Colonic mucosa (tissue), 4 donors: ENCODE measurements at places on chromosomes 7 and 10. TPM values are rescaled to one million over a fixed set of nuclear protein-coding genes. Genes with fewer than 3 reads are reported as not detected.

DNA sequence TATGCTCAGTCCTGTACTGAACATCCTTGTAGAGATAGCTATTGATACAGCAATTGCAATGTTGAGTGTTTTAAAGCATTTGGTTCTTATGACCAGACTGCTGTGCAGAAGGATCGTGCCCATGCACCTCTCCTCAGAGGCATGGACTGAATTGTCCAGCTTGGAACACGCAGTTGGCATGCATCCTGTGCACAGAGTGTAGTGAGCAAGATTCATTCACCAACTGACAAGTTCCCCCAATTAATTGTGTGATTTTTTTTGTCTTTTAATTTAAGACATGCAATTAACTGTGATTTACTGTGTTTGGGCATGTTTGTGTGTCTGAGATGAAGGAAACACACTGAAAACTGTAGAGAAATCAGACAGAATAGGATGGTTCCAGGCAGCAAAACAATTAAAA is 323.7 kb downstream of the CDK14 start:
- DNase-seq: no peak
- H3K27ac ChIP-seq: no peak overlapping the region
- no peaks in the 10 kb centered on the region for H3K36me3 ChIP-seq
- no peaks in the 10 kb centered on the region for H3K27me3 ChIP-seq
- H3K4me1 ChIP-seq: no peaks in the 10 kb centered on the region

GRCh38 chr7:4286351-4286750 is 395.7 kb upstream of the FOXK1 start:
- no peaks in the 10 kb centered on the region for H3K27me3 ChIP-seq
- no peaks in the 10 kb centered on the region for H3K4me1 ChIP-seq
- DNase-seq: no peak
- H3K4me3 ChIP-seq: no peak overlapping the region
- H3K36me3 ChIP-seq: no peaks in the 10 kb centered on the region

GRCh38 chr7:151104411-151105235 is 18.3 kb downstream of the AGAP3 start:
- DNase-seq: no peak
- H3K4me1 ChIP-seq: no peaks in the 10 kb centered on the region
- H3K27ac ChIP-seq: no peak overlapping the region

- no peaks in the 10 kb centered on the region for H3K27me3 ChIP-seq
- no peak overlapping the region for H3K27ac ChIP-seq
- DNase-seq: no peak
- H3K4me3 ChIP-seq: no peak overlapping the region
- H3K4me1 ChIP-seq: no peaks in the 10 kb centered on the region
- H3K36me3 ChIP-seq: no peaks in the 10 kb centered on the region
These were observed 44.0 kb downstream of the RTKN2 start for GRCh38 chr10:62224606-62225005.

WEE2 gene
- not detected for total RNA-seq

DNA sequence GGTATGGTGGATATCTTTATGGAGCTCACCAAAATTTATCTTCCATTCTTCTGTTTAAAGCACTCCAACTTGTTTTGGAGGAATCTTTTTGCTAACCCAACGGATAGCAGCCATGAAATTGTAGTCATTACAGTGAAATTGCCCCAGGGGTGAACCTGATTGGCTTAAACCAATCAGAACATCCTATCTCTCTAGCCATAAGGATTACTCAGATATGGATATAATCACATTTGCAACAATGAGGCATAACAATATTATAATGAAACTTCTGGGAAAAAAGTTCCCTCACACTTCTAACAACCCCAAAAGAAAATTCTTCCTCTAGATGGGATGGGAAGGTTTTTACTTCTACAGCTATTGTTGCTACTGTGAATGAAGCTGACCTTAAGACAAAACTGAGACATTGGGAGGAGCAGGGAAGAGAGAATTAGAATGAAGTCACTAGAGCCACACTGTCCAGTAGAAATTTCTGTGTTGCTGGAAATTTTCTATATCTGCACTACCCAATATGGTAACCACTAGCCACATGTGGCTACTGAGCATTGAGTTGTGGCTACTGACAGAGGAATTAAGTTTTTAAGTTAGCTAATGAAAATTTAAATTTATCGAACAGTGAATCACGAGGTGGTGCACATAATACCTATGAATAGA is 50.4 kb upstream of the ARHGAP21 start:
- H3K27me3 ChIP-seq: no peaks in the 10 kb centered on the region
- H3K4me3 ChIP-seq: no peak overlapping the region
- H3K4me1 ChIP-seq: no peaks in the 10 kb centered on the region
- DNase-seq: no peak
- H3K27ac ChIP-seq: no peak overlapping the region
- no peaks in the 10 kb centered on the region for H3K36me3 ChIP-seq

DNA sequence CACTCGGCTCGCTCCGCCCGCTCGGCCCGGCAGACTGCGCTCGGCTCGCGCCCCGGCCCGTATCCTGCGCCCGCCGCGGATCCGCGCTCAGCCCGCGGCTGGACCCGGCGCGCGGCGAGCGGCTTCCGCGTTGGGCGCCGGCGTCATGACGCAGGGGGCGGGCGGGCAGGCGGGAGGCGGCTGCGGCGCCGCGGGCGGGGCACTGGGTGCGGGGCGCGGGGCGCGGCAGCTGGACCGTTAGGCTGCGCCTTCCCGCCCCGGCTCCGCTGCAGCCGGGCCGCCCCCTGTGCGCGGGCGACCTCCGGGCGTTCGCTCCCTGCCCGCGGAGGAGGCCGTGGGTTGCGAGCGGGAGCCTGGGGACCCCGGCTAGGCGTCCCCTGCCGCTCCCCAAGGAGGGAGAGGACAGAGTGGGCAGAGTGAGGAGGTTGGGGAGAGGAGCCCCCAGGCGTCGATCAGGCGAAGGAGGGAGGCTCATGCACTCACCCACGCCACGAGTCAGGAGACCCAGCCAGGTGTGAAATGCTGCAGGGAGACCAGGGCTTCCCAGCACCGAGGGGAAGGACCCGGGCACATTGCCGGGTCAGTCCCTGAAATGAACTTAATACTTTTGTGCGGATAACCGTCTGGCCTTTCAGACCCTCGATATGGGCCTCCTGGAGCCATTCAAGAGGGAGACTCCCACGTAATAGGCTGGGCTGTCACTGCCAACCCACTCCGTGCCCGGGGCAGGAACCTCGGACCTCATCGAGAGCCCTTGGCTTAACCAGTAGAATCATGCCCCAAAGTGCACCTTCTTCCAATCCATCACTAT is at the start of gene PIP4K2A:
PIP4K2A (minus strand) TSS at position 100 of the 811 bp plus-strand sequence. CDS start 252 bp downstream, outside the sequence.
- H3K27me3 ChIP-seq: no peaks in the 10 kb centered on the region
- H3K36me3 ChIP-seq: no peaks in the 10 kb centered on the region

DNA sequence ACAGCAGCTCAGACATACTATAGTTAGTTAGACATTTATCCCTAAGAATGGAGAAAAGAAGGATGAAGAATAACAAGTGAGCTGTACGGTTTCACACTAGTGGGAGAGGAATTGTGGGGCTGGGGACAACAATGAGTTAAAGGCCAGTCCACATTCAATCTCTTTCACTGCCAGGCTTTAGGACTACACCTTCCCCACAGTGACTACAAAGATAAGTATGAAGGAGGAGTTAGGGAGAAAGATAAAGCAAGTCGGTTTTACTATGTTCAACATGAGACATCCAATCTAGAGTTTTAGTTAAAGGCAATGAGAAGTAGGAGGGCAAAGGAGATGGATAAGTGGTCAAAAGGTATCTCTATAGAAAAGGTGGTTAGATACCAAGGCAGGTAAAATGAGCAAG is 16.3 kb downstream of the ARHGAP12 start:
- no peaks in the 10 kb centered on the region for H3K36me3 ChIP-seq
- no peak for DNase-seq
- H3K4me1 ChIP-seq: no peaks in the 10 kb centered on the region
- H3K27me3 ChIP-seq: no peaks in the 10 kb centered on the region

DNA sequence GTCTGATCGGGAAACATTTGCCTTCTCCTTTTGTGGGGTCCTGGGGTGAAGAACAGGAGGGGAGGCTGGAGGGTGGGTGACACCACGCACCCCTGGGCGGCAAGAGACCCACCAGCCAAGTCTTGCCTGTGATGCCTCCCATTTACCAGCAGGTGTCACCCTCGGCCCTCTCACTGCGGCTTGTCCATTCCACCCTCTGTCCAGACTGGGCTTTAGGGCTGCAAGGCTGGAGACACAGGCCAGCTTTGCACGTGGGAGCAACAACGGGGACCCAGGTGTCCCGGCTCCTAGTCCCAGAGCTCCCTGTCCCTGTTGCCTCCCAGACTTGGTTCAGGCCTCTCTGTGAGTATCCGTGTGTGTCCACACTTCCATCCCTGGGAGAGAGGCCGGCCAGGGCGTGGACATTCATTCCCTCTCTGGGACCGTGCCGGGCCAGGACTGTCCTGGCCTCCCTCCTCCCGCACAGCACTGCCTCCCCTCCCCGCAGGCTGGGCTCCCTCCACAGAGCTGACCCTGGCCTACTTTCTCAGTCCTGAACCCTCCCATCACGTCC is 36.2 kb upstream of the GTF2IRD1 start:
- no peaks in the 10 kb centered on the region for H3K36me3 ChIP-seq
- H3K4me3 ChIP-seq: no peak overlapping the region
- no peak overlapping the region for H3K27ac ChIP-seq
- DNase-seq: peak; percentile 70
- no peaks in the 10 kb centered on the region for H3K27me3 ChIP-seq

- no peak for DNase-seq
- H3K27ac ChIP-seq: no peak overlapping the region
- H3K4me1 ChIP-seq: no peaks in the 10 kb centered on the region
These were observed 148.4 kb downstream of the KLF6 start for GRCh38 chr10:3636356-3637181.

GRCh38 chr10:18162021-18162627 is 21.9 kb downstream of the CACNB2 start:
- H3K27ac ChIP-seq: no peak overlapping the region
- no peaks in the 10 kb centered on the region for H3K4me1 ChIP-seq
- DNase-seq: no peak

RBM20 gene
- 0.80 TPM for total RNA-seq

DNA sequence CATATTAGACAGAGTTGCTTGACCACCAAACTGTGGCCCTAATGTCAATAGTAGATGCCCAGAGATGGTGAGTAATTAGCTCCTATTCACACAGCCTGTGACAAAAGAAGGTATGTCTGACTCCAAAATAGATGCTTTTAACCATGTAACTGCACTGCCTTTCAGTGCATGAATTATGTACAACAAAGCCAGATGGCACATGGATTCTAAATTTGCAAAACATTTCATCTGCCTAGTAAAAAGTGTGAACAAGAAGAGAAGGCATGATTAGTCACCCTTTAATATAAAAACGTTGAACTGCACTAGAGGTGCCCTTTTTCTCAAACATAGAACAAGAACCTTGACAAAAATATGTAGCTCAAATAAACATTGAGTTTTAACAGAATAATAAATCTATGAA is 35.5 kb upstream of the PTPRZ1 start:
- no peaks in the 10 kb centered on the region for H3K36me3 ChIP-seq
- H3K27ac ChIP-seq: no peak overlapping the region
- H3K27me3 ChIP-seq: no peaks in the 10 kb centered on the region
- no peak for DNase-seq
- no peaks in the 10 kb centered on the region for H3K4me1 ChIP-seq
- no peak overlapping the region for H3K4me3 ChIP-seq

TYSND1 gene
- 23.8 TPM for total RNA-seq

CDNF gene
- 1.4 TPM for total RNA-seq

MLLT10 gene
- total RNA-seq: 17.8 TPM

- peak within 1 kb of the TSS; percentile 2 for H3K4me3 ChIP-seq
- no peaks in the 10 kb centered on the region for H3K27me3 ChIP-seq
- H3K4me1 ChIP-seq: no peaks in the 10 kb centered on the region
These were observed at the start of gene DMBT1 for GRCh38 chr10:122560279-122560804. DMBT1 (plus strand) TSS chr10:122560754; CDS start chr10:122560771, 17 bp downstream.

- no peaks in the 10 kb centered on the region for H3K4me1 ChIP-seq
- no peak overlapping the region for H3K27ac ChIP-seq
- H3K36me3 ChIP-seq: no peaks in the 10 kb centered on the region
- DNase-seq: no peak
- H3K4me3 ChIP-seq: no peak overlapping the region
These were observed 282.8 kb downstream of the ARHGAP12 start for GRCh38 chr10:31645786-31646185.

DNA sequence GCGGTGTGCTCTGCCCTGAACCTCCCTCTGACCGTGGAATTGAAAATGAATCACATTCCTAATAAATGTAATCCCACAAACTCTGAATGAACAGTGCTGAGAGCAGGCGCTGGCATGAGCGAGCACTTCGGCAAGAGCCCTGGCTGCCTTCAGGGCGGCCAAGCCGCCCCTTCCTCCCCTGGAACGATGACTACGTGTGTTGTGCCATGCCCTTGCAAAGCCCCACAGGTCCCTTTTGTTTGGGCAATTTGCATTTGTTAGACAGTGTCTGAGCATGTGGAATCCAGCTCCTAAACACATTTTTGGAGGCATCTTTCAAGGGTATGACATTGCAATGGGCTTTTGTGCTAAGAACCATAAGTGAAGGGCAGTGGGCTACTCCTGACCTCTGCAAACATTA is 95.6 kb upstream of the MKI67 start:
- H3K27ac ChIP-seq: no peak overlapping the region
- H3K27me3 ChIP-seq: no peaks in the 10 kb centered on the region
- DNase-seq: no peak

DNA sequence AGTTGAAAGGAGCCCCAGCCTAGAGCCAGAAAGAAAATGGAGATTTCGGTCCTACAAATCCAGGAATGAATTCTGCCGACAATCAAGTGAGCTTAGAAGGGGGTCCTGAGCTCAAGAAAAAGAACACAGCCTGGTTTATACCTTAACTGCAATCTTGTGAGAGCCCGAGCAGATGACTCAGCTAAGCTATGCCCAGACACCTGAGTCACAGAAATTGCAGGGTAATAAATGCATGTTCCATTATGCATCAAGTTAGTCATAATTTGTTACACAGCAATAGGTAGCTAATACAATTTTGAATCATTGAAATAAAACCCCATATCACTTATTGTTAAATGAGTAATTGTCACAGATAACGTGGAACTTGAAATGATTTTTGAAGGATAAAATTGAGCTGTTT is 111.8 kb upstream of the FOXP2 start:
- DNase-seq: no peak
- H3K4me1 ChIP-seq: no peaks in the 10 kb centered on the region
- no peaks in the 10 kb centered on the region for H3K36me3 ChIP-seq

- no peak for DNase-seq
- no peak overlapping the region for H3K4me3 ChIP-seq
- no peaks in the 10 kb centered on the region for H3K27me3 ChIP-seq
- H3K4me1 ChIP-seq: no peaks in the 10 kb centered on the region
- H3K27ac ChIP-seq: no peak overlapping the region
These were observed 118.6 kb downstream of the MDFIC start for GRCh38 chr7:115040495-115040894.

- no peak overlapping the region for H3K27ac ChIP-seq
- no peaks in the 10 kb centered on the region for H3K4me1 ChIP-seq
- no peak for DNase-seq
- no peaks in the 10 kb centered on the region for H3K36me3 ChIP-seq
- no peak overlapping the region for H3K4me3 ChIP-seq
These were observed 347.8 kb downstream of the ETV1 start for GRCh38 chr7:13641714-13642113.

GRCh38 chr7:96441436-96442084 is 119.7 kb upstream of the SLC25A13 start:
- no peaks in the 10 kb centered on the region for H3K4me1 ChIP-seq
- H3K27ac ChIP-seq: no peak overlapping the region
- DNase-seq: no peak
- no peaks in the 10 kb centered on the region for H3K36me3 ChIP-seq

GRCh38 chr7:101133621-101134398 is 6.9 kb downstream of the SERPINE1 start:
- H3K36me3 ChIP-seq: no peaks in the 10 kb centered on the region
- DNase-seq: no peak
- peaks cover 5% of the 10 kb centered on the region for H3K4me1 ChIP-seq
- H3K4me3 ChIP-seq: no peak overlapping the region

METTL27 gene
- total RNA-seq: 7.4 TPM

SFTPD gene
- total RNA-seq: 0.67 TPM
